Myometrial cell (primary cell): ENCODE measurements at places on chromosomes 12 and 14. TPM values are rescaled to one million over a fixed set of nuclear protein-coding genes. Genes with fewer than 3 reads are reported as not detected.

BMP4 gene
- 3.7 and 12.2 TPM in 2 replicates for total RNA-seq

RNU4-1 gene
- total RNA-seq: under 0.01 TPM in 1 of 2 replicates, not detected in the other

OR8S1 gene
- total RNA-seq: not detected in 2 replicates

GSKIP gene
- total RNA-seq: 35.2 and 38.8 TPM in 2 replicates
